ENCODE measurements at places on chromosomes 3 and 15.

DNA sequence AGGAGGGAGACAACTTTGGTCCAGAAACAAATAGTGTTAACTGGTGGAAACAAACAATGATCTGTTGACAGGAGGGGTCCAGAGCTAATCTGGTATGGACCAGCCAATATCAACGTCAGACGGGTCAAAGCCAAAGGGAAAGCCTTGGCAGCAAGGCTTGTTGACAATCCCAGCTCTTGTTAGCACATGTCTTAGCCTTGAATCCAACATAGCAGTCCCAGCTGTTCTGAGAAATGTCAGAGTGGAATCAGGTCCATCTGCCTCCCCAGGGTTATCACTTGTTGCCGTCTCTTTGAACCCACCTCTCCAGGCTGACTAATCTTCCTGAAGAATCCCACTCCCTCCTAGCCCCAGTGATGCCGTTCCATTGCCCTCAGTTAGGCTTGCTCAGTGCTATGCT, 404.6 kb upstream of the MCTP2 start:
- H3K36me3 ChIP-seq = no peaks in the 10 kb centered on the region
- DNase-seq = no peak
- H3K27me3 ChIP-seq = no peaks in the 10 kb centered on the region
- no peak overlapping the region for H3K4me3 ChIP-seq
- H3K4me1 ChIP-seq = peaks cover 51% of the 10 kb centered on the region
- peak overlapping the region; percentile 7 for H3K27ac ChIP-seq

- H3K36me3 ChIP-seq = no peaks in the 10 kb centered on the region
- no peak overlapping the region for H3K27ac ChIP-seq
- H3K4me3 ChIP-seq = no peak overlapping the region
- DNase-seq = no peak
Observed at GRCh38 chr3:1269808-1270207, 177.0 kb downstream of the CNTN6 start.

DNA sequence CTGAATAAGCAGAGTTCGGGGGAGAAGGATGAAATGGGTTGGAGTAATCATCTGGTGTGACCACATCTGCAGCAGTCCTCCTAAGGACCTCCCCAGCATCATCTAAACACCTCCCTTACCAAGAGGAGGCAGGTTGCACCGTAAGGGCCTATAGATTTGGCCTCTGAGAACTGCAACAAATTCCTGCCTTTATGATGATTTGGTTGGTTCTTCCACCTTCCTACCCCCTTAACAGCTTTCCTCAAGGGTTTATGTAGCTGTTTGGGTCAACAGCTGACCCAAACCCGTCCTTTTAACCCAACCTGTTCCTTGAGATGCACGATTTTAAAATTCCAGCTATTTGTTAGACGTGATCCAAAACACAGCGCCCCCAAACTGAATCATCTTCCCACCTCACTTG, 58.2 kb downstream of the AAGAB start:
- H3K4me3 ChIP-seq = no peak overlapping the region
- H3K27me3 ChIP-seq = no peaks in the 10 kb centered on the region
- H3K27ac ChIP-seq = peak overlapping the region; percentile 66
- no peak for DNase-seq
- H3K36me3 ChIP-seq = no peaks in the 10 kb centered on the region

DNA sequence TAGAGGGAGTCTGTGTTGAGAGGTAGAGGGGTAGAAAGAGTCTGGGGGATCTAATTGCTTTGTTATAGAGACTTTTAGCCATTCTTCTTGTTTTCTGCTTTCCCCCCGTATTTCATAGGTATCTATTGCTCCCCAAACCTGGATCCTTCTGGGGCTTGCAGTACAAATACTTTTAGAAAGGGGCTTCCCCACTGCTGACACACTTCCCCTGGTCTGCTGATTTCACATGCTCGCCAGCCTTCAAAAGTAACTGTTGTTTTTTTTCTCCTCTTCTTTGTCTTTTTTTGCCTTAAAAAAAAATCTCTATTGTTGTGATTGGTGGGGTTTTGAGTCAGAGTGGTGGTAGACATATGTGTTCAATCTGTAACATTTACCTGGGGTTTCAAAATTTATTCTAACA, 300.6 kb upstream of the AZI2 start:
- DNase-seq = no peak
- no peaks in the 10 kb centered on the region for H3K36me3 ChIP-seq
- no peaks in the 10 kb centered on the region for H3K27me3 ChIP-seq
- no peaks in the 10 kb centered on the region for H3K4me1 ChIP-seq

DNA sequence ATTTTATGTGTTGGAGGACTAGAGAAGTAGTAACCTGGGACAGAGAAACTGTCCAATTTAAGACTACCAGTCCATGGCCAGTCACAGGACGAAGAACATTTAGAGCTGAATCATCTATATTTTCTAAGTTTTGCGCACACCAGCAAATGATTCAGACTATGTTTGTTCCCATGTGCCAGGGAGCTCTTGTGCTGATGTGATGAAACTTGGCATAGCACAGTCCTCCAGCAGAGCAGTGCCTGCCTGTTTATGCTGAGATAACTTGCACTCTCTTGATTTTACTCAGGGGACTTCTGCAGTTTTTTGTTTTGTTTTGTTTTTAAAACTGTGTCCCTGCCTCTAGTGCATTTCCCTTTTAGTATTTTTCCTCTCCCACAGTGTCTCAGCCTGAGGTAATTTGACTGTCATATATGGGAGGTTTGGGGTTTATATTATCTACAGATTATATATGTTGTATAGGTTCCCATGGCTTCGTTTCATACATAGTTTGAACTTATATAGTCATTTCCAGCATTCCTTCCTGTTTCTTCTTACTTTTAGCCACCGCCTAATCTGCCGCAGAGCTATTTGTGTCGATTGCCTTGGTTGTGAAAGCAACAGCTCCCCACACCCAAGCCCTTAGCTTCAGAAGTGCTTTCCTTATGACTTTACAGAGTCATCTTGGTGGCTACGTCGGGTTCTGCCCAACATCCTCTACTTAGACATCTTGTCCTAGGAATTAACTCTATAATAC, 45.5 kb downstream of the PPM1L start:
- H3K4me1 ChIP-seq = peaks cover 32% of the 10 kb centered on the region
- no peaks in the 10 kb centered on the region for H3K27me3 ChIP-seq
- H3K36me3 ChIP-seq = no peaks in the 10 kb centered on the region
- peak overlapping the region; percentile 18 for H3K4me3 ChIP-seq
- H3K27ac ChIP-seq = peak overlapping the region; percentile 72
- no peak for DNase-seq

DNA sequence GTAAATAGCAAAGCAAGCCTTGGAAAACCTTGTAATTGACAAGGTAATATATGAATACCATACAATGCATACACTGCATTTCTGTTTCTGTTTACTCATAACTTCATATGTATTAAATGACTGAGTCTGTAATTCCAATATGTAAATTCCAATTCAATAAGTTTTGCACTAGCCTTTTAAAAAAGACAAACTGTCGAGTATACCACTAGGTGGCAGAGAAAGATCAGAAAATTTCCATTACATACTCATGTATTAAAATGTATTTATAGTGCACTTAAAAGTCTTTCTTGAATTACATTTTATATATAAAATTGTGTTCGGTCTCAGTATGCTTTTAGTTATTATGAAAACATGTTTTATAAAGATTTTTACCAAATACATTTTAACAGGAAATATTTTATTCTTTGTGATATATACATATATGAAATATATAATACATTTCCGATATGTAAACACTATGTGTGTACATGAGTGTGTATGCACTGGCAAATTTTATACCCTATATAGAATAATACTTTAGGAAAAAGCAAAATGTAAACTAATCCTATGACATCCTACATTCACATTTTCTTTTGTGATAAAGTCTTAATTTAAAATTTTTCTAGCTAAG, 216.8 kb downstream of the VGLL3 start:
- no peak for DNase-seq
- no peaks in the 10 kb centered on the region for H3K36me3 ChIP-seq
- no peak overlapping the region for H3K27ac ChIP-seq
- no peaks in the 10 kb centered on the region for H3K27me3 ChIP-seq
- no peaks in the 10 kb centered on the region for H3K4me1 ChIP-seq

- no peaks in the 10 kb centered on the region for H3K36me3 ChIP-seq
- H3K4me1 ChIP-seq = no peaks in the 10 kb centered on the region
- H3K27me3 ChIP-seq = no peaks in the 10 kb centered on the region
Observed at GRCh38 chr15:39142500-39142899, 438.4 kb upstream of the THBS1 start.

DNA sequence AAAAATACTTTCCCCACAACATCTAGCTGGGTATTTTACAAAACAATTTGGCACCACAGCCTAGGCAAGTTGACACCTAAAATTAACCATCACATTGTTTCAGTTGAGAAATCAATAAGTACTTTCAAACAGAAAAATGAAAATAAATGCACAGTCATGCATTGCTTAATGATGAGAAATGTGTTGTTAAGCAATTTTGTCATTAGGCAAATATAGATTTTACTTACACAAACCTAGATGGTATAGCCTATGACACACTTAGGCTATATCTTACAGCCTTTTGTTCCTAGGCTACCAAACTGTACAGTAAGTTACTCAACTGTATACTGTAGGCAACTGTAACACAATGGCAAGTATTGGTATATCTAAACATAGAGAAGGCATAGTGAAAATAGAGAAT, 608.6 kb upstream of the BCHE start:
- DNase-seq = no peak
- no peaks in the 10 kb centered on the region for H3K27me3 ChIP-seq
- no peak overlapping the region for H3K27ac ChIP-seq
- H3K36me3 ChIP-seq = no peaks in the 10 kb centered on the region

DNA sequence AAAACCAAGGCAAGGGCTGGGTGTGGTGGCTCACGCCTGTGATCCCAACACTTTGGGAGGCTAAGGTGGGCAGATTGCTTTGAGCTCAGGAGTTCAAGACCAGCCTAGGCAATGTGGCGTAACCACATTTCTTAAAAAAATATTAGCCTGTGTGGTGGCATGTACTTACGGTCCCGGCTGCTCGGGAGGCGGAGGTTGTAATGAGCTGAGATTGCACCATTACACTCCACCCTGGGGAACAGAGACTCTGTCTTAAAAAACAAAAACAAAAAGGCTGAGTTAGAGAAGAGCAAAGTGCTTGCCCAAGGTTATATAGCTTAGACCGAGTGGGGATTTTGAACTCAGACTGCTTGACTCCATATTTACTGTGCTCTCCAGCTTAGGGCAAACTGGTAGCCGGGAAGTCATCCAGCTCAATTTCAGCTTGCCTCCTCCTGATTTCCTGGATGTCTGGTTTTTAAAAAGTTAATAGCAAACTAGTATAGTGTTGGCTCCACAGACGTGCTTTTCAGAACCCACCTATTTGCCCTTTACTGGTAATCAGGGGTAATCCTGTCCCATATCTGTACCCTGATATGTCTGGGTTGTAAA, 138.9 kb downstream of the CACNA1D start:
- DNase-seq = no peak
- no peak overlapping the region for H3K27ac ChIP-seq
- no peaks in the 10 kb centered on the region for H3K27me3 ChIP-seq
- no peak overlapping the region for H3K4me3 ChIP-seq
- H3K4me1 ChIP-seq = no peaks in the 10 kb centered on the region
- no peaks in the 10 kb centered on the region for H3K36me3 ChIP-seq

DNA sequence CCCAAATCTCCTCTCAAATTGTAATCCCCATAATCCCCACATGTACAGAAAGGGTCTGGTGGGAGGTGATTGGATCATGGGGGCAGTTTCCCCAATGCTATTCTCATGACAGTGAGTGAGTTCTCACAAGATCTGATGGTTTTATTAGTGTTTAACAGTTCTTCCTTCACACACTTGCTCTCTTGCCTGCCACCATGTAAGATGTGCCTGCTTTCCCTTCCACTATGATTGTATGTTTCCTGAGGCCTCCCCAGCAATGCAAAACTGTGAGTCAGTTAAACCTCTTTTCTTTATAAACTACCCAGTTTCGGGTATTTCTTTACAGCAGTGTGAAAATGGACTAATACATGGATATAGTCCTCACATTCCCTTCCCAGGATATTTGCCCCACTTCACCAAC, 126.7 kb upstream of the SPATA12 start:
- peaks cover 5% of the 10 kb centered on the region for H3K4me1 ChIP-seq
- no peak for DNase-seq
- H3K4me3 ChIP-seq = no peak overlapping the region
- no peaks in the 10 kb centered on the region for H3K27me3 ChIP-seq
- no peaks in the 10 kb centered on the region for H3K36me3 ChIP-seq
- no peak overlapping the region for H3K27ac ChIP-seq

DNA sequence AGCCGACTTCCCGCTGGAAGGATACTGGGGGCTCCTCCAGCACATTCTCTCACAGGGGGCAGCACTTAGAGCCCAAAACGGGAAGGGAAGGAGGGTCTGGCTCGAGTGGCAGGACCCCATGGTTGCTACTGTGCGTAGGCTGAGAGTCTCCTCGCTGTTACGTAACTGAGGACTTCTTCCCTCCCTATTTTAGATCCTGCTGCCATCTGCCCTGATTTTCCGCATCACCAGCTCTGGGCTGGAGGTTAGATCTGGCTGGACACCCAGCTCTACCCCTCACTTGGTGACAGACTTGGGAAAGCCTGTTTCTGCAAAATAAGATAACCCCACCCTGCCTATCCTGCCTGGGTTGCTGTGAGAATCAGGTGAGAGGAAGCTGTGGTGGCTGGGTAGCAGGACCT, 47.7 kb downstream of the BDH1 start:
- DNase-seq = no peak
- peaks cover 11% of the 10 kb centered on the region for H3K4me1 ChIP-seq
- no peaks in the 10 kb centered on the region for H3K36me3 ChIP-seq
- no peak overlapping the region for H3K27ac ChIP-seq
- no peaks in the 10 kb centered on the region for H3K27me3 ChIP-seq

DNA sequence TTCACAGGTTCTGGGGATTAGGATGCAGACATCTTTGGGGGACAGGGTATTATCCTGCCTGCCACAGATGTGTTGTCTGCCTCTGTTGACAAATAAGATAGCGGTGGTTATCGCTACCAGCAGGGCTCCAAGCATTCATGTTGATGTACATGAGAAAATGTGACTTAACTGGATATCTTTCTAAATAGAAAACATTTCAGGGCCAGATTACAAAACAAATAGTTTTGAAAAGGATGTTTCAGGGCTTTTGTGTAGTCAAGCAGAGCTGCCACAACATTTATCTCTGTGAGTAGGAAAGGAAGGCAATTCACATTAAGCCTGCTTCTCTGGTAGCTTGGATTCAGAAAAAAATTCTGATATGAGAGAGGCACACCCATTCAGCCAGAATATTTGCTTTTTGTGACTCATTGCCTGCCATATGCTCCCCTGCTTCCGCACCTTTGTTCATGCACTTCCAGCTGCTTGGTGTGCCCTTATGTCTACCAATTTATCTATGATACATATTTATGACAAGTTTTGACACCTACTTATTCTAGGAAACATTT, 22.8 kb downstream of the PLS1 start:
- no peaks in the 10 kb centered on the region for H3K36me3 ChIP-seq
- DNase-seq = no peak
- H3K4me1 ChIP-seq = no peaks in the 10 kb centered on the region
- H3K27ac ChIP-seq = no peak overlapping the region
- H3K4me3 ChIP-seq = no peak overlapping the region
- H3K27me3 ChIP-seq = no peaks in the 10 kb centered on the region

GRCh38 chr3:57971975-57972374, 36.2 kb upstream of the FLNB start:
- no peaks in the 10 kb centered on the region for H3K27me3 ChIP-seq
- peak overlapping the region; percentile 27 for H3K27ac ChIP-seq
- no peaks in the 10 kb centered on the region for H3K36me3 ChIP-seq
- no peak for DNase-seq
